ENCODE measurements at places on chromosomes 13 and 19. TPM values are rescaled to one million over a fixed set of nuclear protein-coding genes. Genes with fewer than 3 reads are reported as not detected.

- DNase-seq = peak; percentile 51
Observed at GRCh38 chr19:2578901-2579677, 103.2 kb downstream of the GADD45B start.

DNA sequence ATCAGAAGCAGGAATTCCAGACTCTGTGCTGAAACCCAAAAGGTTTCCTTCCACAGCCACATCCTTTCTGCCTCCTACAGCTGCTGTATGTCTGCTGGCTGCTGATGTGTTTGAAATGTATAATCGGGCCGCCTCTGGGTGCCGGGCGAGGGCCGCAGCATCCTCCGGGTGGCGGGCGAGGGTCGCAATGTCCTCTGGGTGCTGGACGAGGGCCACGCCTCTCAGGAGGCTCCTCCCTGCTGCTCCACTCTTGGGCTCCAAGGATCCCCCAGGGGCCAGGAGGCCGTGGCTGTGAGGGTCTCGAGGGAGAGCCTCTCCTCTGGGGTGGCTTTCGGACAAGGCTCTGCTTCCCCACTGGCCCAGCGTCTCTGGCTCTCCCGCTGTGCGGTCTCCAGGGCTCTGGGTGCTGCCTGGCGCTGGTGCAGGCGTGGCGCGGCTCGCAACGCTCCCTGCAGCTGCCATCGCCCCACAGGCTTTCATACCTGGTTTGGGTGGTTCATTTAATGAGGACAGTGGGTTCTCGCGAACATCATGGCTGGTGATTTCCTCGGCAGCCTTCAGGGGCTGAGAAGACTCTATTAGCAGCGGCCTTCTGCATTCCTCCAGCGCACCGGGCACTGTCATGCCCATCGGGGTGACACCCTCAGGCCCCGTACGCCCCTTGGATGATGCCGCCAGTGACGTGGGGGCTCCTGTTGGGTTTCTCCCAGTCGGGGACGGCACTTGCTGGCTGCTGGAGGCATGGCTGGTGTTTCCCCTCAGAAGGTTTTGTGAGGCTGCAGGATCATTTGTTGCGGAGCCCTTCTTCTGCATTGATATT, 41.8 kb upstream of the GRTP1 start:
- DNase-seq = no peak

GRCh38 chr13:27352698-27353097, 71.7 kb upstream of the GTF3A start:
- DNase-seq = no peak

GRCh38 chr19:21584537-21584936, 79.1 kb downstream of the ZNF429 start:
- no peak for DNase-seq

- DNase-seq = no peak
Observed at GRCh38 chr13:105135852-105136615, 1399.4 kb downstream of the EFNB2 start.

DNA sequence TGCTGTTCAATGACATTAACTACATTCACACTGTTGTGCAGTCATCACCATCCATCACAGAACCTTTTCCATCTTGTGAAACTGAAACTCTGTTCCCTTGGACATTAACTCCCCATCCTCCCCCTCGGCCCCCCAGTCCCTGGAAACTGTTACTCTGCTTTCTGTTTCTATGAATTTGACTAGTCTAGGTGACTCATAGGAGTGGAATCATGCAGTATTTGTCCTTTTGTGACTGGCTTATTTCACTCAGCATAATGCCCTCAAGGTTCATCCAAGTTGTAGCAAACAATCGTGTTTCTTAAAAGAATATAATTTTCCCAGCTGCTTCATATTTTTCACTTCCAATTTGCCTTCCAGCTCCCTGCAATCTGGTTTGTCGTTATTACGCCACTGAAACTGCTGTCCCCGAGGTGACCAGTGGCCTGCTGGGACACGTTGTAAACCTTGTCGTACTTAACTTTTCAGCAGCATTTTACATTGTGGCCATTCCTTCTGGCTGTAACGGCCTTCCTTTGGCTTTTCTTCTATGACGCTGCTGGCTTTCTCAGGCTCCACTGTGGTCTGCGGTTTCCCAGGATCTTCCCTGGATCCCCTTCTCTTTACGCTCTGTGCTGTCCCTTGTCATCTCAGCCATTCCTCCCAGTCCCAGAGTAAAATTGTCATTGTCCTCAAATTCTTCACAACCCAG, 74.0 kb downstream of the DHRS12 start:
- peak; percentile 19 for DNase-seq

GRCh38 chr19:39296055-39296645, at the start of gene IFNL1:
TSS of gene IFNL1 (plus strand) at chr19:39296407. CDS start at chr19:39296422, 15 bp downstream.
- DNase-seq = no peak

- no peak for DNase-seq
Observed at GRCh38 chr19:55066107-55066709, 3.3 kb upstream of the RDH13 start.

DNA sequence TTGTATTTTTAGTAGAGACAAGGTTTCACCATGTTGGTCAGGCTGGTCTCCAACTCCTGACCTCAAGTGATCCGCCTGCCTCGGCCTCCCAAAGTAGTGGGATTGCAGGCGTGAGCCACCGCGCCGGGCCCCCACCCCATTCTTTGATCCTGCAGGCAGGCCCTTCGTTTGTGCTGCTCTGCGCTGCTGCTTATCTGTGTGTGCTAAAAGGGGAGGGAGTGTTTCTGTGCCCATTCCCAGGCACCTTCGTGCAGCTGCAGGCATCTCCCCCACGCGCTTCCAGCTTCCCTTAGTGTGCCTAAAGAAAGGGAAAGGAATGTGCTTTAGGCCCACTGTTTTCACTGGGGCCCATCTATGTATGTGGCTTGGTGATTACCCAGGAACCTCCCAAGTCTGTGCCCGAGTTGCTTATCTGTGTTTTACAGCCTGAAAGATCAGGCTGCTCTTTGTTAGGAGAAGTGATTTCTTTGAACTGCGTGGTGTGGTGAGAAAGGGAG, 27.2 kb downstream of the EPN1 start:
- DNase-seq = no peak

- no peak for DNase-seq
Observed at GRCh38 chr19:1374250-1374577, 9.5 kb upstream of the NDUFS7 start.

GRCh38 chr19:16889366-16889882, 625 bp downstream of the F2RL3 start:
- DNase-seq = no peak

- no peak for DNase-seq
Observed at GRCh38 chr19:601790-602189, 12.1 kb downstream of the HCN2 start.

DNA sequence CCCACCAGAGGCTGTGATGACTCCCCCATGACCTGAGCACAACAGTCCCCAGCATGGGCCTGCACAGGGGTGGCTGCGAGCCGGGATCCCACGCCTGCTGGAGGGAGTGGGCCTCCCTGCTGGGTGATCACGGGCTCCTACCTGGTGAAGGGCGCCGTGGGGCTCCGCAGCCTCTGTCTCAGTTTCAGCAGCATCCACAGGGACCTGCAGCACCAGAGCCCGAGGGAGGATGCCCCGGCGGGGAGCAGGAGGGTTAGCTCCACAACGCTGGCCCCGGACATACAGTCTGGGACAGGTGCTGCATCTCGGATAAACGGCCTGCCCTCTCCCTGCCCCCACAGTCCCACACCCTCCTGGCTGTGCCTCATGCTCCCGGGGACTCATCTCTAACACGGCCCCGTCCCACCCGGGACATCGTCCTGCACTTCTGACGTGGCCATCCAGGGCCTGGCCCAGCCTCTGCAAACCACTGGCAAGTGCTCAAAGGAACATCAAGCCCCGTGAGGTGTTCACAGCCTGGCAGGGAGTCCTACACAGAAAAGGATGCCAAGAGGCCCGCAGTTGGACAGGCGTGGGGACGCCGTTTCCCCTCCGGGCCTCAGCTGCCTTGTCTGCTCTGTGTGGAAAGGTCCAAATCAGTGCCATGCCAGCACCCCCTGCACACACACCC, 10.5 kb downstream of the PEX11G start:
- no peak for DNase-seq

GRCh38 chr13:114199954-114200353, 20.9 kb downstream of the CFAP97D2 start:
- no peak for DNase-seq

GRCh38 chr19:36420961-36421748, 2.7 kb upstream of the ZFP82 start:
- DNase-seq = peak; percentile 8

DNA sequence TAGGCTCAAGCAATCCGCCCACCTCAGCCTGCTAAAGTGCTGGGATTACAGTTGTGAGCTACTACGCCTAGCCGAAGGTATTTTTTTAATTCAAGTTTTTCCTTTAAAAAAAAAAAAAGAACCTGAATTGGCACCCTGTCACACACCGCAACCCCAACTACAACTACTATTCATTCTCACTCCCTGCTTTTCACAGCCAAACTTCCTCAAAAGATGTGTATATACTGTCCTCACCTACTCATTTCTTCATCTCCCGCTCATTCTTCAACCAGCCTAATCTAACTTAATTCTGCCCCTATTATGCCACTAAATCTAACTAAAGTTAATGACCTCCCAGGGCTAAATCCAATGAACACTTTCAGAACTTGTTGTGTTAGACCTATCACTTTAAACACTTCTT, 12.7 kb upstream of the WBP4 start:
- no peak for DNase-seq

DNA sequence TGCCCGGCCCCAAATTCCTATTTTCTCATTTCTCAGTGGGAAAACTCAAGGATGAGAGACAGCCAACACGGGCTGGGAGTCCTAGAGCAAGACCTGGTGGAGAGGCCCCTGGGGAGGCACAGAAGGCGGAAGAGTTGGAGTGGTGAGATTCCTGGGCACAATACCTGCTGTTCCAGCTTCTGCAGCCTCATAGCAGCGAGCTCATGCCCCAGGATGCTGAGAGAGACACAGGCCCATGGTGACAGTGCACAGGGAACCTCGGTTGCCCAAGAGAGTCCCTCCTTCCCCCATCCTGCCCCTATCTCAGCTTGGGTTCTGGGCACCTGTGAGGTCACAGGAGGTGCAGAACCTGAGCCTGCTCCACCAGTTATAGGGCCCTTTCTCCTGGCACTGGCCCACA, 1.4 kb downstream of the TULP2 start:
- DNase-seq = no peak

DNA sequence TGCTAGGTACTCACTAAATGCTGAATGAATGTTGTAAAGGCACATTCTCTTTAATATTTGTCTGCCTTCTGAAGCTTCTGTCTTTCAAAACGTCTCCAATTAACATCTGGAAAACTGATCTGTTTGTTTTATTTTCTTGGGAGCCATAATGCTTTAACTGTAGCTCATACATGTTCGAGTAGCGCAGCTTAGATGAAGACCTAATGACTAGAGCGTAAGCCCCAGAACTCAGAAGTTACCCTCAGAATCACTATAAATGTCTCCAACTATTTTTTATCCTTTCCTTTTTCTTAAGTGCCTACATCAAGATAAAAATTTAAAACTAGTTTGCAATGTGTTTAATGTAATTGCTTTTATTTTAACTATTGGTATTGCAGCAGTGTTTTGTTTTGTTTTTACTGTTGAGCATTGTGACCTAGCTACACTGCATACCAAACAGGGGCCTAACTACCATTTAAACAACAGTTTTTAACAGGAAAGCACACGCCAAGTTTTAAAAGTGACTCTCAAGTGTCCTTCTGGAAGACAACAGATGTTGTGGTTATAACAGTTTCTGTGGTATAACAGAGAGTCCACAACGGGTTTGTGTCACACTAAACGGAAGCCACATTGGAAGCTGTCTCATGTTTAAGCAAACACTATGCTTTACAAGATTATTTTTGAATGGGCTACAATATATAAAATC, 42.0 kb downstream of the MRPL57 start:
- DNase-seq = peak; percentile 33

- DNase-seq = no peak
Observed at GRCh38 chr19:47614559-47614958, 5.6 kb downstream of the BICRA start.

DNA sequence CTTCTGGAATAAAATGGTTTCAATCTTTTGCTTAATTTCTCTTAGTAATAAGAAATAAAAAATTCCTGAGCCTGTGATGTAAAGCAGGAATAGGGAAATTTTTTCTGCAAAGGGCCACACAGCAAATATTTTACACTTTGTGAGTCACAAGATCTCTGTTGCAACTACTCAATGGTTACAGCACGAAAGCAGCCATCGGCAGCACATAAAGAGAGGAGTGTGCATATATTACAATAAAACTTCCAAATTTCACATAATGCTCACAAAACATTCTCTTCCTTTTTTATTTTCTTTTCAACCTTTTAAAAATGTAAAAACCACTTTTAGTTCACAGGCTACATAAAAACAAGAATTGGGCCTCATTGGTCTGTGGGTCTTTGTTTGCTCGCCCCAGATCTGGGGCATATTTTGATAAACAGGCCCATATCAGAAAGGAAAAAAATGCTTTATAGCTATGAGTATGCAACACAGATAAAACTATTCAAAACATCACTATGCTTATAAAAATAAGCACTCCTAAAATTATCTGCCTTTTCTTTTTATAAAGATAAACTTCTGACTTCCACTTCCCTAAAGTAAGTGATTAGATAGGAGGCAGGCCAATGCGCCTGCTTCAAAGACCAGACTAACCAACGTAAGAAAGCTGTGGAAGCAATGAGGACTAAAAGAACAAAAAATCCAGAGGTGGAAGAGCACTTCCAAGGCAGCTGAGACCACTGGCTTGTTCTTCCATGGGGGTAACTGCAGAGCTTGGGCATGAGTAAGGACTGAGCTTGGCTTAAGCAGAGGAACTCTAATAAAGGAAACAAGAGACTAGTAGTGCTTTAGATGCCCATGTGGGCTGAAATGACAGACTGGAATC, 26.5 kb downstream of the MYCBP2 start:
- DNase-seq = no peak

GRCh38 chr13:22285867-22286266, 615.0 kb downstream of the FGF9 start:
- no peak for DNase-seq

GRCh38 chr13:108508263-108508662, 121.1 kb upstream of the MYO16 start:
- no peak for DNase-seq

DNA sequence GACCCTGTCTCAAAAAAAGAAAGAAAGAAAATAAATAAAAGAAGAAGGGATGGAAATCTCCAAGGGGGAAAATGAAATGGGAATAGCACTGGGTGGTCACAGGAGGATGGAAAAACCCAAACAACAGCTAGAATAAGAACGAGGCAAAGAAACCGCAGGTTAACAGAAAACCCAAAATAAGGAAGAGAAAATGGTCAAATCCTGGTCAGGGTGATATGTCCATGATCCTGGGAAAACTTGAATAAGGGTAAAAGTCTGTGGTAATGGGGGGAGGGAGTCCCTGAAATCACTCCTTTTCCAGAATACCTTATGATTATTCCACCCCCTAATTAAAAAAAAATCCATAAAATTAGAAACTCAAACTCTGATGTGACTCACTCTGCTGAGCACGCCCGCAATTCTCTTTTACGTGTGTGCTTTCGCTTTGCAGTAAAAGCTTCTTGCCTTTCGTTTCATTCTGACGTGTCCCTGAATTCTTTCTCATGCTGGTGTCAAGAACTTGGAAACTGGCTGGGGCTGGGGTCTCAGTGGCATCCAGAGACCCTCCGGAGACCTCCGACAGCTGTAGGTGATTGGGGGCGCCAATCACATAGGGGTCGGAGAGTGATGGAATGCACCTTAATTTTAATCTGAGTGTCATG, 4.3 kb upstream of the NAXD start:
- no peak for DNase-seq

CARS2 gene
- 89.9 TPM for total RNA-seq

PRR19 gene
- 0.74 TPM for total RNA-seq

GRWD1 gene
- total RNA-seq = 77.6 TPM

ZNF837 gene
- total RNA-seq = 1.5 TPM

CALR3 gene
- total RNA-seq = not detected

FGF21 gene
- not detected for total RNA-seq

RNASEH2B gene
- 68.9 TPM for total RNA-seq

FXYD1 gene
- 0.71 TPM for total RNA-seq

USHBP1 gene
- total RNA-seq = not detected

ZNF154 gene
- total RNA-seq = 4.0 TPM

ZNF816 gene
- total RNA-seq = 8.1 TPM

CEACAM5 gene
- not detected for total RNA-seq
